ENCODE measurements at places on chromosomes 11 and 22. TPM values are rescaled to one million over a fixed set of nuclear protein-coding genes. Genes with fewer than 3 reads are reported as not detected.

DNA sequence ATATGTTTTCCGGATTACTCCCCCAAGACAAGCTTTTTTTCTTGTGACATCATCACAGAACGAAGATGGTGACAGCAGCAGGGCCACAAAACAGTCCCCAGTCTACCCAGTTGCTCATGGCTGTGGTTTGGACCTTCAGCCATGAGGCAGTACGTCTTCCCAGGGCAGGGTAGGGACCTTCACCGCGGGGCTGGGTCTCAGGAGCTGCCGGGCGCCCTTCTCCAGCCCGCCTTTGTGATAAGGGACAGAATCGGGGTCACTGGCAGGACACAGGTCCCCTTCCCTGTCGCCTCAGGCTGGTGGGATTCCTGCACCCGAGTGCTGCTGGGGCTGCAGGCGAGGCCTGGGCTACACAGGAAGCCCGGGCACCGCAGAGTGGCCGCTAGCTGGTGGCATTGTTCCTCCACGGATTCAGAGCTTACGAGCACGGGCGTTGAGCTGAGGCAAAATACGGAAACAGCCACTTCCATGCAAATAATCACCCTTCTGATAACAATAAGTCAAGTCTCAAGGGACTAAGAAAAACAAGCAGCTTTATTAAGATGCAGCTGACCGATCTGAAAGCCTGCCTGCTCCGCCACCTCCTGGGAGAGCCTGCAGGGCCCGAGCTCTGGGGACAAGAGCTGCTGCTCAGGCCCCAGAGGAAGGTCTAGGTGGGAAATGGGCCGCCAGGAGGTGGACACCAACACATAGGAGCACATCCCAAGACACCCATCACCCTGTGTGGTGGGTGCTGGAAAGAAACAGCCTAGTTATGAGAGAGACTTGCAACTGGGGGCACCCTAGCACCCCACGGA lies 12.3 kb downstream of the TBX1 start:
- peak; percentile 42 for DNase-seq

GRCh38 chr22:43622886-43623285 lies 189.2 kb downstream of the EFCAB6 start:
- DNase-seq, result no peak

GRCh38 chr11:18191376-18191775 lies 18.7 kb downstream of the MRGPRX4 start:
- no peak for DNase-seq

GRCh38 chr22:30863081-30863833 lies 105.3 kb downstream of the MORC2 start:
- DNase-seq, result no peak

- no peak for DNase-seq
These were observed 600.6 kb upstream of the CHORDC1 start for GRCh38 chr11:90823446-90823845.

DNA sequence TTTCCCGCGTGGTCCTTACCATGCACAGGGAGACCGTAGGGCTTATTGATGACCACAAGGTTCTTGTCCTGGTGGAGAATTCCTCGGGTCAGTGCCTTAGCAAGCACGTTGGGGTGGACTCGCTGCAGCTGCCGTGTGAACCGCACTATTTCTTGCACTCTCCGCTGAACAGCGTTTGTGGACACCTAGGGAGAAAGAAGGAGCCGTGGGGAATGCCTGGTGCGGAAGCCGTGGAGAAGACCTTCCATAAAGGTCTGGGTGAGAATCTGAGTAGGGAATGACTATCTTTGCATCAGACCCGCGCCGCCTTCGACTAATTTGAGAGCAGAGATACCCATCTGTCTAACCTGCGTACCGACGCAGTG lies 597 bp downstream of the RPUSD4 start:
- DNase-seq, result no peak

DNA sequence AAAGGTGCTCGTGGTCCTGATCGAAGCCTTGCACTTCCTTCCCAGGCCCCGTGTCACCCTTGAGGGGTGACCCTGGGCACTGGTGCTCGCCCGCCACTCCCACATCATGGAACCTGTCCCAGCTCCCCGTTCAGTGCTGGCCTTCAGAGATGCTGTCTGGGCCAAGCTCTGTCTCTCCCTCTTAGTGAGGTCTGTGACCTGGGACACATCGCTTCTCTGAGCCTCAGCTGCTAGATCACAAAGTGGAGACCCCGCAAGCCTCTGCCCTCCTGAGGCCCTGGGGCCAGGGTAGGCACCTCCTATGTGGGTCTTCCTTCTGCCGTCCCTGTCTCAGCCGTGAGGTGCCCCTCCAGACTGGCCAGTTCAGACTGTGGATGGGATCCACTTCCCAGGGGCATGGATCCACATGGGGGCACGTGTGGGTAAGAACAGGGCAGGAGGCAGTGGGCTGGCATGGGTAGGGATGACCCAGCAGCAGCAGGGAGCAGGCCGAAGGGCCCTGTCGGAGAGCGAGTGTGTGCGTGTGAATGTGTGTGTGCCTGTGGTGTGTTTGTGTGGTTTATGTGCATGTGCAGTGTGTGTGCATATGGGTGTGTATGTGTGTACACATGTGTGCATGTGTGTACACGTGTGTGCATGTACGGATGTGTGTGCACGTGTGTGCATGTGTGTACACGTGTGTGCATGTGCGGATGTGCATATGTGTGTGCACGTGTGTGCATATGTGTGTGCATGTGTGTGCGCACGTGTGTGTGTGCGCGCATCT lies 1073.7 kb downstream of the BRD1 start:
- DNase-seq, result no peak

- DNase-seq, result no peak
These were observed 86.8 kb upstream of the OR4B1 start for GRCh38 chr11:48129697-48130395.

GRCh38 chr11:76102802-76103201 lies 103.5 kb downstream of the WNT11 start:
- no peak for DNase-seq

DNA sequence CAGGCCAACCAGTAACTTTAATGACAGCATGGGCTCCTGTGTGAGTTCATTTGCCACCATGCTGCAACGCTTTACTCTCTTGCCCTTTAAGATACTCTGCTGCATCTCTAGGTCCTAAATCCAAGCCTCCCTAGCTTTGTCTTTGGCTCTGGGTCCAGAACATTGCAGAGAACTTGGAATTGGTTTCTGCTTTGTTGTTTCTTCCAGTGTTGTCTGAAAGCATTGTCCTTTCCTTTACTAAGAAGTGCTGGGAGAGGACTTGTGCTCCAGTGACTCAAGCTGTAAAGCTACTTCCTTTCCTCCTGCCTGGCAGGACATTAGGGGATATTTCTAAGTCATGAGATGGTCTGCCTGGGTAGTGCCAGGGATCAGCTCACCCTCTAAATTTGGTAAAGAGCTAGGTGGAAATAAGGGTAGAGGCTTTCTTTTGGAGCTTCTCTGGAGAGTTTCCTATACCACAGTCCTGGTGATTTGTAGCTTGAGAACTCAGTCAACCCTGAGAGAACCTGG lies 202.5 kb upstream of the CADM1 start:
- DNase-seq, result no peak

- peak; percentile 78 for DNase-seq
These were observed at the start of gene STARD10 for GRCh38 chr11:72793425-72794367. Gene STARD10 (minus strand): TSS chr11:72794047. CDS start chr11:72781181, 12,866 bp downstream.

DNA sequence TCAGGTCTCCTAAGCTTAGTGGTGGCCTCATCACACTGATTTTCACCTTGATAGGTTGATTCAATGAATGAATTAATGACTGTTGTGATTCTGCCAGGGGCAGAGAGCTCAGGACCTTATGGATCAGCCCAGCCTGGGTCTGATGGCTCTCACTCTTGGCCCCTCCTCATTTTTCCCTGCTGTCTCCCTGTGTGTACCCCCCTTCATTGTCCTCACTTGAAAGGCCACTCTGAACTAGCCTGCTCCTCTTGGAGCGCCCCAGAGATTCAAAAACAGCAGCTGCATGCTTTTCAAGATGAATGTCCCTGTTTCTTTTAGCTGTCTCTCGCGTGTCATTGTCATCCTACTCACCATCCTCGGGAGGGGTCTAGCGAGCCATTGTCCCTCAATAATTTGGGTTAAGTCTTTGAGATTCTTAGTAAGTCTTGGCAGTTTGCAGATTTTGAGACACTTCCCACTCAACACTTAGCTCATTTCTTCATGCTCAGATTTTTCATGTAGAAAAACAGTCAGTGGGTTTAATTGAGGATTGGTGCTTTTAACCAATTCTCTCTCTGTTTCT lies 42.5 kb upstream of the MICAL2 start:
- no peak for DNase-seq

DNA sequence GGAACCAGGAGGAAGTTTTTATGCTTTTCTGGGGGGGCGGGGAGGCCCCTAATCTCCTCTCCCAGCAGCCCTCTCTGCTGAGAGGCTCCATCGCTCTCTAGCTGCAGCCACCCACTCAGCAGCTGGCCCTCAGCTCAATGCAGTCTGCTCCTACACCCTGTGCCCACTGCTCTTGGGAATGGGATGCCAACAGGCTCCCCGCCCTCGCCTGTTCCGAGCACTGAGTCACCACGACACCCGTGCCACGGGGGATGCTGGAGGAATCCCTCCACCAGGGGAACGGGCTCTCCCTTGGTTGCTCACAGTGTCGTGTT lies 23.5 kb upstream of the SUSD2 start:
- DNase-seq, result no peak

DNA sequence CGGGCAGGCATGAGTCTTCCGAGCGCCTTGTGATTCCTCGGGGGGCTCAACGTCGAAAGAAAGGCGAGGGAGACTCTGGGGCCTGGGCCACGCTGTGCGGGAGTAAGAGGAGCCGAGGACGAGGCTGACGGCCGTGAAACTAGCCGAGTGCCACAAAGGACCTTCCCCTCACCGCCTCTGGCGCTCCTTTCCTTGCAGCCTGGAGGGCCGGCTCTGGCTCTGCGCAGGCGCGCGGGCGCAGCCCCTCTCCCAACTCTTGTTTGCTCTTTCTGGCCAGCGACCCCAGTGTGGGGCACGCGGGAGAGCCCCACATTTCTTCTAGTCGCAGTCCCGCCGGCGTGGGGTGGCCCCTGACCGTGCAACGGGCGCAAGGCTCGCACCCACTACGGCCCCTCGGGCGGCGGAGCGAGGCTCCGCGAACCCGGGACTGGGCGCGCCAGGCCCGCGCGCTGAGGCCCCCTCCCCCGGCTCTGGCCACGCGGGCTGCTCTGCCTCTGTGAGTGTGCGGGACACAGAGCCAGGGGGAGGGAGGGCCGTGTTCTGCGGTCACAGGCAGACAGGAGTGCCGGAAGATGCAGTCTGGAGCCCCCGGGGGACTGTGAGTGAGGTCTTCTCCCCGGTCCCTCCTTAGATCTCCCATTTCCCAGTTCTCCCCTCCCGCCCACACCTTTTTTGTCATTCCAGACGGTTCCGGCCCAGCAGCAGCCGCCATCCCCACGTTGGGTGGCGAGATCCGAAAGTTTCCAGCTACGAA lies 1.0 kb upstream of the TOB2 start:
- no peak for DNase-seq

DNA sequence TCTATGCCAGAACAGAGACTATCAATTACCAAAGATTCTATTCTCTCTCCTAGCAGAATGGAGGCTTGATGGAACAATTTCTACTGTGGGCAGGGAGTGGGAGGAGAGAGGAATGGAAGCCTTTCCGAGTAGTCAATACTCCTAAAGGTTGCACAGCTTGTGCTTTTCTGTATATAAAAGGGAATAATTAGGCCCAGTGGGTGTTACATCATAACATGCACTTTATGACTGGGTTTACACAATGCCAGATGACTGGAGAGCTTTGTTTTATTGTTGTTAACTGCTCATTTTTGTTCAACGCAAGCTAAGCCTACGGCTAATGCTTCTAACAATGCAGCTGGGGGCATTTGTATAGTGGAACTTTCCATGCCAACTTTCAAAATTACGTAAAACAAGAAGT lies 2237.9 kb upstream of the RAG2 start:
- no peak for DNase-seq

GRCh38 chr11:113113801-113114704 lies 152.8 kb downstream of the NCAM1 start:
- DNase-seq, result no peak

DNA sequence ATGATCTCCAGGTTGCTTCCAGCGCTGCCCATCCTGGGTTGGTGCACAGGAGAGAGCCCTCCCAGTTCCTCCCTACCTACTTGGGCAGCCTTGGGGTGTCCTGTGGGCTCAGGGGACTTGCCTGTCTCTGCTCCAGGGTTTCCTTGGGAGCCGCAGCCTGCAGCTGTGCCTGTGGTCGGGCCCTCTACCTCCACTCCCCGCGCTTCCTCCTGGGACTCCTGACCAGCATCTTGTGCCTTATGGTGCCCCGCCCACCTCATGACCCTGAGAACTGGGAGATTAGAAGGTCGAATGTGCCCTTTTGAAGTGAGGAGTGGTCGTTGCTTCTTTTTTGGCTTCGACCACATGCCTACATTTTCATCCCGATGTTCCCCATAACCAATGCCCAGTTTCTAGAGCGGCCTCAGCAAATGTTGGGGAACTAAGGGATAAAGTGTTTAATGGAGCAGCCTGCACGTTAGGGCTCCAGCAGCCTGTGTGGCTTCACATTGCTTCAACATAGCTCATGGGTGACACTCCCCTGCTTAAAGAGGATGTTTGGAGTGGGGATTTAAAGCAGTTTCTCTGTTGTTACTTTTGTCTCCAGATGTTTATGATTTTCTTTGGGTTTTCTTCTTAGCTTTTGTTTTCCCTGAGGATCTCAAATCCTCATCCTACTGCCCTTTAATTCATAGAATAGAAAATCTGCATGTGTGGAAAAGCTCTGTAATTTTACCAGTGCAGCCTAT lies 248.8 kb downstream of the TBC1D22A start:
- no peak for DNase-seq

DNA sequence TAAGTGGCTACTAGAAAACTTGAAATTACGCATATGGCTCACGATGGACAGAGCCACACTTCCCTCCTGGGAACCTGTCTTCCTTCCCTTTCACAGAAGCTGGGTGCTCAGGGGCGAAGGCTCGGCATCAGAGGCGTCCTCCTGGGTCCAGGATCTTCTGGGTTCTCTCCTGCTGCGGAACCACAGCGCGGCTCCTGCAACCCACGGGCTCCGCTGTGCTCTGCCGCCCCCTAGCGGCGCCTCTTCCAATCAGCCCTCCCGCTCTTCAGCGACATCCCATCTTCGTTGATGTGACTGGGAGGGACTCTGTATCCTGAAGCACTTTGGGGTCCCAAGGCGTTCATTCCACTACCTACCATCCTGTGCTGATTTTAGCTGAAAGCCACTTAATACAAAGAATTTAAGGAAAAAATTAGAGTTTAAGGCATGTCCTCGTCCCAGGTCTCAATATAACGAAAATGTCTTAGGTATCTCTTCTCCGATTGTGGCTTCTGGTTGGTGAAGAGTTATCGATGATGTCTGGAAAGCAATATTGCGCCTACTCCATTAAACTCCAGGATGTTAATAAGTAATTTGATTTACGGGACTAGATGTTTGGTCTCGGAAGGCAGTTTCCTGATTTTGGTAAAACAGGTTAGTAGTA lies 14.8 kb upstream of the RPS3 start:
- DNase-seq, result no peak

- no peak for DNase-seq
These were observed 898.3 kb upstream of the FAT3 start for GRCh38 chr11:91326280-91326679.

Gene CLDN5
- 1,795 TPM for total RNA-seq

Gene MEI1
- 0.64 TPM for total RNA-seq

Gene GCAT
- total RNA-seq, result 32.9 TPM

Gene CHADL
- 0.73 TPM for total RNA-seq

Gene FJX1
- total RNA-seq, result 64.6 TPM

Gene TRIM51
- total RNA-seq, result not detected

Gene LGALS12
- not detected for total RNA-seq

Gene CCND1
- total RNA-seq, result 831 TPM

Gene OR52E6
- total RNA-seq, result not detected

Gene KDM4D
- 0.99 TPM for total RNA-seq

Gene P2RX6
- not detected for total RNA-seq

Gene ACRV1
- not detected for total RNA-seq

Gene BARX2
- not detected for total RNA-seq

Measured in glomerular endothelial cell (primary cell).